Stimulated activated CD8-positive, alpha-beta memory T cell treated with anti-CD3 and anti-CD28 coated beads, Interleukin-2, amount 100 ng/mL, for 48 hours (primary cell): ENCODE measurements at places on chromosomes 7 and 10.

DNA sequence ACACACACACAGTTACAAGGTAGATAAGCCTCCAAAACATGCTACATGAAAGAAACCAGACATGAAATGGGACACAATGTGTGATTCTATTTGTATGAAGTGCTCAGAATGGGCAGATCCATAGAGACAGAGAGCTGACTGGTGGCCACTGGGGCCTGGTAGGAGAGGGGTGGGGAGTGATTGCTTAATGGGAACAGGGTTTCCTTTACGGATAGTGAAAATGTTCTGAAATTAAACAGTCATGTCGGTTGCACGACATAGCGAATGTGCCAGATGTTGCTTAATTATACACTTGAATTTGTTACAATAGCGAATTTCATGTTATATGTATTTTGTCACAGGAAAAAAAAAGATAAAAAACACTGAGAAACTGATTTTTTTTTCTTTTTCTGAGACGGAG lies 122.3 kb downstream of the SPDYE5 start:
- DNase-seq, result no peak

GRCh38 chr10:76306856-76307255 lies 875.4 kb downstream of the LRMDA start:
- no peak for DNase-seq

GRCh38 chr7:124536156-124536762 lies 229.3 kb downstream of the GPR37 start:
- no peak for DNase-seq

GRCh38 chr10:113471241-113471996 lies 81.4 kb upstream of the HABP2 start:
- no peak for DNase-seq

DNA sequence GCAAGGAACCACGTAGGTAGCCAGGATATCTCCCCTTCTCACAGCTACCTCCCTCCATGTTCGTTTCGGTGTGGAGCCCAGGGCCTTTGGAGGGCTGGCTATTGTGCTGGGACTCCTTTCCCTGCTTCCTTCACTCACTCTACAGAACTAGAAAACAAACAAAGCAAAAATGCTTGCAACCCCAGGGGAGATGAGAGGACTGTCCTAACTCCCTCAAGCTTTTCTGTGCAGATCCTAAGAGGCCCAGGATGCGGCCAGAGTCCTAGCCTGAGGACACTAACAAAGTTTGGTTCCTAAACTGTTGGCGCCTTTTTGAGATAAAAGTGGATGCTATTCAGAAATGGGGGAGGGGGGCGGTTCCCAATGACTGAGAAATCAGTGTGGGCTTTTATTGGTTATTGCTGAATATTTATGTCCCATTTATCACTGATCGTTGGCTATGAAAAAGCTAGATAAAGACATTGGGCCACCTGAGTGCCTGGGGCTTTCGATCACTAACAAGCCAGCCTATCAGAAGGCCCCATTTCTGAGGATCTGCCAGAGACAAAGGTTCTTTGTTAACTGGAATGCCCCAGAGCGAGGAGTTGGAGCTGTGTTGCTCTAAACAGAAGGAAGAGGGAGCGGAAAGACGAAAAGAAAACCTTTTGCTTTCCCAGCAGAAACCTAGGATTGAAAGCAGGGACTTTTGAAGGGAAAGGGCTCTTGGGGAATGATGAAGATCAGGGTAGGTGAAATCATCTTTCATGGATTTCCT lies 95.2 kb upstream of the EGR2 start:
- no peak for DNase-seq

GRCh38 chr10:4028027-4028471 lies 243.0 kb upstream of the KLF6 start:
- no peak for DNase-seq

DNA sequence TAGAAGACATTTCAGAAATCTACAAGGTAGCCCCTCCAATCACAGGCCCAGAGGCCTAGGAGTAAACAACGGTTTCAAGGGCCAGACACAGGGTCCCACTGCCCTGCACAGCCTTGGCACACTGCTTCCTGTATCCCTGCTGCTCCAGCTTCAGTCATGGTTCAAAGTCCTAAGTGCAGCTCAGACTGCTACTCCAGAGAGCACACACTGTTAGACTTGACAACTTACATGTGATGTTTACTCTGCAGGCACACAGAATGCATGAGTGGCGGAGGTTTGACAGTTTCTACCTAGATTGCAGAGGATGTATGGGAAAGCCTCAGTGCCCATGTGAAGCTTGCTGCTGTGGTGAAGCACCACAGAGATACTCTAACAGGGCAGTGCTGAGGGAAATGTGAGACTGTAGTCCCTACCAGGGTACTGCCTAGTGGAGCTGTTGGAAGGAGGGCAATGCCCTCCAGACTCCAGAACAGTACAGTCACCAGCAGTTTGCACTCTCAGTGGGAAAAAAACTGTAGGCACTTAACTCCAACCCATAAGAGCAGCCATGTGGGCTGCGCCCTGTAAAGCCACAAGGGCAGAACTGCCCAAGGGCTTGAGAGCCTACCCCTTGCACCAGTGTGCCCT lies 270.0 kb downstream of the ZWINT start:
- no peak for DNase-seq

DNA sequence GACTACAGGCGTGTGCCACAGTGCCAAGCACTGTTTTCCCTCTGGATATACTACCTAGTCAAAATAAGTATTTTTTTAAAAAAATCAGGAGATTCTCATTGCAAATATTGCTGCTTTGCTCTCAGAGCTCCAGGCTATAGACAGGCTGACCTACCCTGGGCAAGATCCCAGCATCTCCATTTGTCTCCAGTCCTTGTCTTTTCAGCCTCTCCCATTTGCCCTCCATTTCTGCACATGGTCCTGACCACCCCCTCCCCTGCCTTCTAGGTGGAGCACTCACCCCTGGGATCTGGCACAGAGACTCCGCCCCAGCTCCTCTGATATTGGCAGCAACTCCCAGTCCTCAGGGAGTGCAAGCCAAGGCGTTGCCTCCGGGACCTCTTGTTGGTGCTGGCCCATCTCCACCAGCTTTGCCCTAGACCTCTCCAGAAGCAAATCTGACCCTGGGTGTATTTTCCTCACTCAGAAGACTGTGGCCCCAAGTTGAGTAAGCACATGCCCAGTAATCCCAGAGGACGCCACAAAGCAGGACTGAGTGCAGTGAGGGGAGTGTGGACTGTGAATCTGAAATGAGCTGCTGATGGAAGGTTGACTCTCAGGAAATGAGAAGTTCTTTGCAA lies 120.6 kb downstream of the MTPAP start:
- no peak for DNase-seq

DNA sequence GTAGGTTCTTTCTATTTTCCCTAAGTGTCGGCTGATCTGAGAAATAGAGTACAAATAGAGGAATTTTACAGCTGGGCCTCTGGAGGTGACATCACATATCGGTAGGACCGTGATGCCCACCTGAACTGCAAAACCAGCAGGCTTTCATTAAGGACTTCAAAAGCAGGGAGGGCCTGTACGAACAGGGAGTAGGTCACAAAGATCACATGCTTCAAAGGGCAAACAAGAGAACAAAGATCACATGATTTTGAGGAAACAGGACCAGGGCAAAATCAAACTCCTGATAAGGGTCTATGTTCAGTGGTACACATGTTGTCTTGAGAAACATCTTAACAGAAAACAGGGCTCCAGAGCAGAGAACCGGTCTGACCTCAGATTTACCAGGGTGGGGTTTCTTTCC lies 88.9 kb downstream of the CNNM2 start:
- DNase-seq, result no peak

DNA sequence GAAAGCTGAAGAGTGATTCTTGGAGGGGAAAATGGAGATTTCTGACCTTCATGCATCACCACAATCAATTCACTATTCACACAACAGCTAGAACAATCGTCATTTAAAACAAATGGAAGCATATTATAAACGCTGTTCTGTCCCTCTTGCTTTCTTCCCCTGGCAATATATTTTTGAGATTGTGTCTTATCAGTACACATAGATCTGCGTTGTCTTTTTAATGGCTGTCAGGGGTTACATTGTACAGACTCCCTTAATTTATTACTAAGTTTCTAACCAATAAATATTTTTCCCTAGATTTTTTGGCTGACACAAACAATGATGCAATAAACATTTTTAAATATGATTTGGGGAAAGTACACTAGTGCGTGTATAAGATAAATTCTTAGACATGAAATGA lies 1115.7 kb upstream of the C7orf33 start:
- no peak for DNase-seq

- no peak for DNase-seq
Measured at GRCh38 chr7:4277936-4278335, 404.2 kb upstream of the FOXK1 start.

DNA sequence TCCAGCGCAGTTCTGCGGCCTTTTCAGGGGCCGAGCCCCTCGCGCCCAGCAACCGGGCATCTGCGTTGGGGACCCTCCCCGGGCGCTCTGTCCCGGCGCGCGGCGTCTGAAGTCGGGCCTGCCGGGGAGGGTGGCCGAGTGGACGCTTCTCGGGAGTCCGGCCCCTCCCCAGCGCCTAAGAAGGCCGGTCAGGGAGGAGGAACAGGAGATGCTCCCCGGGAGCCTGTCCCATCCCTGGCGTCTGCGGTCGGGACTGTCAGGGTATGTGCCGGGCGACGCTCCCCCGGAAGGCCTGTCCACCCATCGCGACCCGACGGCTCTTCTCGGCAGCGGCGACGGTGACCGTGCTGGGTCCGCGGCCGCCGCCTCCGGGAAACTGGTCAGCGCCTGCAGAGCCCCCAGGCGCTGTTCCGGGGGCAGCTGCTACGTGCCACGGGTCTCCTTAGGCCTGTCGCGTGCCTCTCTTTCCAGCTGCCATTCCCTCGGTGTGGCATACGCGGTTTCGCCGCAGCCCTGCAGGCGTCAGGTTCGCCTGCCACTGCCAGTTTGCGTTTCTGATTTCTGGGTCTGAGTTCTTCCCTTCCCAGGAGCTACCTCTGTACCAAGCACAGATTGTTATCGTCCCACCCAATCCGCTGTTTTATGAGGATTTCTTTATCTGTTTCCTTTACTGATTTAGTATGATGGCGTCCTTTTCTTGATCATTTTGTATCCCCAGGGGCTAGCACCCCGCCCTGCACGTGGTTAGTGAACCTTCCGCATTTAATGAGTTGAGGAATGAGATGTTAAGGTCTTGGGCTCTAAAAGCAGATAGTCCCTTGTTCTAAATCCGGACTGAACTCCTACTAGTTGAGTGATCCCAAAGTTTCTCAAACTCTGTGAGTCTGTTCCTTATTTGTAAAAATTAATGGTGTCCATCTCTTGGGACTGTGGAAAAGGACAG lies 782 bp downstream of the IFIT5 start:
- DNase-seq, result peak; percentile 17

- DNase-seq, result no peak
Measured at GRCh38 chr7:156654511-156655234, 14.1 kb downstream of the RNF32 start.

DNA sequence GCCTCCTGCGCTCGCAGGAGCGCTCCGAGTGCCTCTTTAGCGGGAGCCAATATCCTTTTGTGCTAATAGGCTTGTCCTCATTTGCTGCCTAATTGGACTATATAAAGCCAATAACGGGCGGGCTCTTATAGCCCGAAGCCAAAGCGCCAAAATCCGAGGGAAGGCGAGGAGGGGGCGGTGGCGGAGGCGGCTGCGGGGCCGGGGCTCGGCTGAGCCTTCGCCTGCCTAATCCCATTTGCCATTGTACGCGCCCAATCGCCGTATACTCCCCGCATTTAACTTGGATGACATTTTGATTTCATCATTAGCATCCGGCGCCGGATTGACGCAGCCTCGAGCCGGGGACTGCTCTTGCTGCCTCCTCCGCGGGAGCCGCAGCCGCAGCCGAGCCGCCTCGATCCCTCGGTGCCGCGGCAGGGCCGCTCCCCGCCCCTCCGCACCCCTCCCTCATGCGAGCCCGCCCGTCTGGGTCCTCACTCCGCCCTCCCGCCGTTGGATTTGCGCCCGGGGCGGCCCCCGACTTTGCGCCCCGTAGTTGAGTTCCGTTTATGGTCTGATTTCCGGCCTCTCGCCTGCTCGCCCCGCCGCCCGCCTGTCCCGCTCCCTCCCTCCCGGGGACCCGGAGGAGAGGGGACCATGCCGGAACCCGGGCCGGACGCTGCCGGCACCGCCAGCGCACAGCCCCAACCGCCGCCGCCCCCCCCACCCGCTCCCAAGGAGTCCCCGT lies at the start of gene HMX3:
Gene HMX3, plus strand, starts transcription at position 556 of the 727 bp plus-strand sequence. Its CDS starts 81 bp downstream, at position 637.
- no peak for DNase-seq

GRCh38 chr7:33959676-33960075 lies 54.3 kb downstream of the BMPER start:
- DNase-seq, result no peak

- DNase-seq, result no peak
Measured at GRCh38 chr10:110513949-110514348, 16.2 kb downstream of the DUSP5 start.

GRCh38 chr7:18505870-18506460 lies 10.4 kb downstream of the HDAC9 start:
- DNase-seq, result no peak

DNA sequence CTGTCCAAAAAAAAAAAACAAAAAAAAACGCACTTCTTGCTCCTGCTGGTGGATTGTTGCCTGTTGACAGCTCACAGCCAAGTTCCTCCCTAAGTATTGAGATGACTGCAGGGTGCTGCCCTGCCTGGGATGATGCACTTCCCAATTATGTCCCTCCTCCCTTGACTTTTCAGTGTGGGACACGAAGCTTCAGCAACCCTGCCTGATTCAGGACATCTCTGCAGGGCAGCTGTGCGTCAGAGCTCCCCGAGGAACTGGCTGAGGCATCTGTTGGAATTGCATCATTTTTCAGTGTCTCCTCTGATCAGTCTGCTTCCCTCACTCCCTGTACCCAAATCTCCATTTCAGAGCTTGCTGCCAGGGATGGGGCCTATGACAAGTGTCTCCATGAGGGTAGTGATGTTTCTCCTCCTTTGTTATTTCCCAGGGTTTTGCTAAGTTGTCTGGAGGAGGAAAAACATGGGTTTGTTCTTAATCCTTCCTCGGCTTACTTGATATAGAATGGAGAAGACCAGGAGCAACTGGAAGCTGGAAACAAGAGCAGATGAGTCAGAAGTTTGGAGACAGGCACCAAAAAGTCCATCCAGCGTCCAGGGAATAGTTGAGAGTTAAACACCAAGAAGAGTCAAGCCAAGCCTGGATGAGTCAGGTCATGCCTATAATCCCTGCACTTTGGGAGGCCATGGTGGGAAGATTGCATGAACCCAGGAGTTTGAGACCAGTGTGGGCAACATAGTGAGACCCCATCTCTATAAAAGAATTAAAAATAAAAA lies 355.1 kb downstream of the GALNT17 start:
- no peak for DNase-seq
